Sigmoid colon (tissue), 7 donors: ENCODE measurements at places on chromosomes 5 and 9.
A peak's percentile ranks its signal among the peaks of the same experiment; 100 is the strongest.

GRCh38 chr5:168288349-168289245, 2.8 kb upstream of the WWC1 start:
- no peak for DNase-seq

DNA sequence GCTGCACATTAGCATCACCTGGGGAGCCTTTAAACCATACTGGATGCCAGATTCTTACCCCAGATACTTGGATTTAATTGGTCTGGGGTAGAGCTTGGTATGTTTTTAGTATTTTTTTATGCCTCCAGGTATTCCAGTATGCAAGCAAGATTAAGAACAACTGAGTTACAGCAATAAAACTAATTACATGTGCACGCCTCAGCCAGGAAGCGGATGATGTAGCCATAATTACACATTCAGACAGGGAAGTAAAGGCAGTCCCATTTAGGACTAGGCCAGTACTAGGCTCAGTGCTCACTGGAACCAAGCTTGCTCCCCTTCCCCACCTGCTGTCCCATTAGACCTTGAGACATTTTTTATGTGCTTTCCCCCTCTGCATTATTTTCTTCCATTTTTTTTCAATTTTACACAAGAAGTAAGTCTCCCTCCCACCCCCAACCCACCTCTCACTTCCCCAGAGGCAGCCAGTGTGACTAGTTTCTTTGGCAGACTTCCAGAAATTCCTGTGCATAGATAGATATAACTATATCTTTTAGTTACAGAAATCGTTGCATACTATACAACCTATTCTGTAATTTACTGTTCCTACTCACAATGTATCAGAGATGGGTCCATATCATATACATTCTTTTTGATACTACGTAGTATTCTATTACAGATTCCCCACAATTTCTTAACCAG, 7.1 kb upstream of the GNAQ start:
- no peak for DNase-seq

- peak; percentile 84 for DNase-seq
Observed at GRCh38 chr9:93051680-93052089, 6.8 kb upstream of the SUSD3 start.

DNA sequence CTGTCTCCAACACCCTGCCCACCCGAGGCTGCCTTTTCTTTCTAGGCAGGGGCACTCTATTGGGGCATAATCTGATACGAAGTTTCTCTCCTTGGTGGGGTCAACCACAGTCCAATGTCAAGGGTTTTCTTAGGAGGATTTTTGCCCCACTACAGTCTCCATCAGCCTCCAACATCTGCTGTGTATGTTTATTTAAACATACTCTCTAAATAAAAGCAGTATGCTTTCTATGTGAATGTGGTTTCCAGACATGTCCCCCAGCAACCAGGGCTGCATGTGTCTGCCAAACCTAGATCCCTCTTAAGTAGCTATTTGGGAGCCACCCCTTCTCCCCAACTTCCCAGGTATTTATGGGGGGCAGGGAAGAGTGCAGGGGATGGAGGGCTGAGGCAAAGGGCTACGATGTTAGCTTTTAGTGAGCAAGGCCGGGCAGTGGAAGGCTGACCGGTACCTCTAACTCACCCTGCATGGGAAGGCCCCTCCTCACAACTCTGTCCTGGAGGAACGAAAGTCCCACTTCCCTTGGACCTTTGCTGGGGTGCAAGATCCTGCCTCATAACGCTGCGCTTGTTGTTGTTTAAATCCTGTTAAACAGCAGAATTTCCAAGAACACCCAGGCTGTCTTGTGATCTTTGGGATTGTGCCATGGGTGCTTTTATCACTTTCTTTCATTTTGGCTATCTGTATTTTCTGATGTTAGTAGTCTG, 75.4 kb downstream of the NREP start:
- no peak for DNase-seq

DNA sequence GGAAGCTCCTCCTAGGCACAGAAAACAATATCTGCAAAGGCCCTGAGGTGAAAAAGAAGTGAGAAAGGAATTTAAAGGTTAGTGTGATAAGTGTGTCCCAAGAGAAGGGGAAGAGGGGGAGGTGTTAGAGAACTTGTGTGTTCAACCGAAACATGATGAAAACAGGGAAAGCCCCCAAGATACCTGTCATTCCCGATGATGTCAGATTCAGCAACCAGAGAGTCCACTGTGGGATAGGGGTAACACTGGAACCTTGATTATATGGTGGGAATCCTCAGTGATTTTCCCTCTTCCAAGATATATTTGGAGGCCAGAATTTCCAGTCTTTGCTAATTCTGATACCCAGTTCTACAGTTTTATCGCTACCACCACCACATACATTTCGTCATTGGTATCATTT, 15.5 kb upstream of the BNC2 start:
- no peak for DNase-seq

DNA sequence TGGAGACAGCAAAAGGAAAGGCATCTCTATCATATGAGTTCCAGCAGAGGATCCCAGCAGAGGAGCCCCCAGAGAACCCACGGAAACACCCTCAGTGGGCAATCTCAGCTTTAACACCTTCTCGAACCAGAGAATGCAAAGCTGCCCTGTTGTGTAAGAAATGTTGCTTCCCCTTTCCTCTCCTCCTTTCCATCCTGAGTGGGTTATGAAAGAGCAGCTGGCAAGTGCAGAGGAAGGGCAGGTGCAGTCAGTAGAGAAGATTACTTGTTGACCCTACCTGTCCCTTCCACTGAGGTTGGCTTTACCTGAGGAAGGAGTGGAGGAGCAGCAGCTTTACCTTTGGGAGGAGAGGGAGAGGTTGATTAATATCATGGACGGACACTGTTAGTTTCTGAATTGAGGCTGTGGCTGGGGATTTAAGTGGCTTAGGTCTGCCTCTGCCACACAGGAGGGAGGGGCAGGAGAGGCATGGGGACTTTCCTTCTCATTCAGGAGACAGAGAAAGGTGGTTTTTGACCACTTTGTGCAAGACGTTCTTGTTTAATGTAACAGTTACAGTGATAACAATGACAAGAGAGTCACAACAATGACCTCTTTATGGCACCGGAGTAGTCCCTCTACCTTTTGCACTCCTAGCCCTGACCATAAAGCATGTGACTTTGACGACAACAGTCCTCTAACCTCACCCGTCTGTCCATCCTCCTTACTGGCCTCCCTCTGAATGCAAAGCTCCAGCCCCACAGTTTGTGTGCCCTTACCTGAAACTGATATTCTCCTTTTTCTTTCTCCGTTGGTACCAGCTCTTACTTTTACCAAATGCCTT, 254.8 kb downstream of the NSG2 start:
- no peak for DNase-seq

GRCh38 chr5:56757077-56757476, 58.3 kb upstream of the MAP3K1 start:
- DNase-seq = no peak

GRCh38 chr9:130204341-130204740, 32.1 kb downstream of the NCS1 start:
- no peak for DNase-seq

DNA sequence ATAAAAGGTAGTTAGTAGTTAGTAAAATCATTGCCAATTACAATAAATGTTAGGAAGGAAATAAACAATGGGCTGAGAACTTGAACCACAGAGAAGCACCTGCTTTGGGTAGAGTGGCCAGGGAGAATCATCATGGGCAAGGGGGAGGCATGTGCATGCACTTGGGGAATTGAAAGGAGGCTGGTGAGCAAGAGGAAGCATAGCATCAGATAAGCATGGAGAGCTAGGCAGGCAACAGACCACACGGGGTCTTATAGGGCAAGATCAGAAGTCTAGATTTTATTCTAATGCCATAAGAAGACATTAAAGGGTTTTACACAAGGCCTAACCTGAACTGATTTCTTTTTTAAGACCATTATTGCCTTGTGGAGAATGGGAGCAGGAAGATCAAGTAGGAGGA, 93.4 kb downstream of the PIP5K1B start:
- no peak for DNase-seq

DNA sequence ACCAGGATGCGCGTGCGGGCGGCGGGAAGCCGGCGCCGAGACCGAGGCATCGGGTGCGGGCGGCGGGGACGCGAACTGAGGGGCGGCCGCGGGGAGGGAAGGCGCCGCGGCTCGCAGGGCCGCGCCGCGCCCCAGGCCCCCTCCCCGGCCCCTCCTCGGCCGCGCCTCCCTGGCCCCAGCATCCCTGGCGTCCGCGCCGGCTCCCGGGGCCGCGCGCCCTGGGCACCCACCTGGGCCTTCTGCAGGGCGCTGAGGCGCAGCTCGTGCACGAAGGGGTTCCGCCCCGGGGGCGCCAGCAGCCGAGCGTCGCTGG, 324 bp downstream of the LPCAT1 start:
- DNase-seq = no peak

DNA sequence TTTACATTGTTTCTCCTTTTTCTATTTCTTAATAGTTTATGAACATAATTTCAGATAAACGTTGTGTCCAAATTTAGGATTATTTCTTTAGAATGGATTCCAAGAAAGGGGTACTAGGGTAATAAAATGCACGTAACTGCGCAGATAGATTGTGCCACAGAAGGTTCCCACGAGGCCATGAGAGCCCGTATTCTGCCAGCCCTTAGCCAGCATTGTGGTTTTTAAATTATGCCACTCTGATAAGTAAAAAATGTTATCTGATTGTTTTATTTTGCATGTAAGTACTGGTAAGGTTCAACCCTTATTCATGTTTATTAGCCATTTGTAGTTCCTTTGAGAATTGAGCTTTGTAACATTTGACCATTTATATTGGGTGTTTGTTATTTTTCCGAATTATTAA, 88.7 kb downstream of the PRKACG start:
- DNase-seq = no peak

DNA sequence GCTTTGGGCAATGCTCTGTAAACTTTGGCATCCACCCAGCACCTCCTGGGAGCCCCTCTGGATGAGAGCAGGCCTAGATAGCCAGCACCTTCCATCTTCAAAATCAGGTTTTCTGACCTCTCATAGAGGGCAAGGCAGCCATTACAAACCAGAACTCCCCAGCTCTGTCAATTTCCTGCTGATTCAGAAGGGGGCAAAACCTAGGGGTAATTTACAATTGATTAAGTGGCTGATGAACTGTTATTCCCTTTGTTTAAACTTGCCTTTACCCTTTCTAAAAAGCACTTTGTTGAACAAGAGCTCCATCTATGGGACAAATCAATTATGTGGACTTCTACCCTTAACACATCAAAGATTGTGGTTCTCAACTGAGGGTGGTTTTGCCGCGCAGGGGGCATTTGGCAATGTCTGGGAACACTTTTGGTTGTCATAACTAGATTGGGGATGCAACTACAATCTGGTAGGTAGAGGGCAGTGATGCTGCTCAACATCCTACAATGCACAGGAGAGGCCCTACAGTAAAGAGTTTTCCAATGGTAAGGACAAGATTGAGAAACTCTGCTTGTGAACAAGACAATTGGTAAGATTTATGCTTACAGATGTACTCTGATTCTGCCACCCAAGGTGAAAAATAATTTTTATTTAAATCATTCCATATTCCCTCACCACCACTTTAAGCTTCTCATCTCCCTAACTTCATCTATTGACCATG, 184.1 kb downstream of the MARCHF11 start:
- no peak for DNase-seq

GRCh38 chr5:10454591-10455276, 13.1 kb downstream of the ROPN1L start:
- DNase-seq = no peak

- no peak for DNase-seq
Observed at GRCh38 chr5:77312413-77312812, 101.9 kb downstream of the PDE8B start.

GRCh38 chr9:126984969-126985368, 70.4 kb downstream of the RALGPS1 start:
- no peak for DNase-seq

GRCh38 chr5:34718516-34718915, 62.4 kb downstream of the RAI14 start:
- no peak for DNase-seq

DNA sequence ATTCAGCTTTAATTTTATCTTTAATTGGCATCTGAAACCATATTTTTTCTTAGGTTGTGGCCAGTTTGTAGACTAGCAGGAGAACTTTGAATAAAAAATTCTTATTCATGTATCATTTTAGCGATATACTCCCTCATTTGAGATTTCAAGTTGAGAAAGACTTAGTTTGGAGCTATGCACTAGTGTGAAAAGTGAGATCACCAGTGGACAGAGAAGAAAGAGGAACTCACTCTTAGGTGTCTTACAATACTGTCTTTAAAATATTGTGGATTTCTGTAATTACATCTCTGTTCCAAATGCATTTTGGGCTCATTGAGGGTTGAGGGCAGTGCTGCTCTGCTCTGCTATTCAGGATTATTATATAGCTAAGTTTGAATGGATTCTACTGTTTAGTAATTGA, 54.7 kb downstream of the NAA35 start:
- no peak for DNase-seq

GRCh38 chr5:124728331-124728967, 18.0 kb downstream of the ZNF608 start:
- no peak for DNase-seq

- DNase-seq = no peak
Observed at GRCh38 chr5:73417303-73418034, 31.1 kb downstream of the FOXD1 start.

- DNase-seq = no peak
Observed at GRCh38 chr9:90884178-90884577, 82.6 kb downstream of the SYK start.

DNA sequence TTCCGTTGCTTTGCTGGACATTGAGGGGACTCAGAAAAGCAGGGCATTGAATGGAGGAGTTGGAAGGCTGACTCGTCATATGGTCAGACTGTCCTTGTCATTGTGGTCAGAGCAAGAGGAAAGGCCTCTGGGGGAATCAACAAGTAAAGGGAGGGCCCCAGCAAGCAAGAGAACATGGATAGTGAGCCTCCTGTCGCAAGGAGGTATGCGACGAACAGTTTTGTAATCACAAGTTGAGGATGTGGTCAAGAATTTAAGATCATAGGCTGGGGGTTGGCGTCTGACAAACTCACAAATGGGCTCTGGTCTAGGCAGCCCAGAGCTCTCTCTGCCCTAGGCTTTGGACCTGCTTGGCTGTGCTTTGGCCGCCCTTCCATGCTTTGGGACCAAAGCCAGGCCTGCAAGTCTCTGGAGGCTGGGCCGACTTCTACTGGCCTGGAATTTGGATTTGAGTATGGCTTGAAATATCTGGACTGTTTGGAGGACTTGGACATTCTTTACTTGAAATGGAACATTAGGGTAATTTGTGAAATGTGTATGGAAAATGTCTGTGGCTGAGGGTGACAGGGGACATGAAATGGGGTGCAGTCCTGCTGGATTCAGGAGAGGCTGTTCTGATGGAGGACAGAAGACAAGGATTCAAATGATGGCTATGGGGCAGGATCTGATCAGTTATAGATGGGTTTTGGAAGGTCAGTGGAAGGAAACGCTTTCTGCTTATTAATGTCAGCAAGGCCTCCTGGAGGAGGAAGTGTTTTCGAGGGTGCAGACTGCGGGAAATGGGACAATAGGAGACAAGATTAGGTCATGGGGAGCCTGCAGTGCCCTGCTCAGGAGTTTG, 19.2 kb upstream of the NDST1 start:
- DNase-seq = peak; percentile 86
